ENCODE measurements at places on chromosomes 3 and 15. TPM values are rescaled to one million over a fixed set of nuclear protein-coding genes. Genes with fewer than 3 reads are reported as not detected.
A peak's percentile ranks its signal among the peaks of the same experiment; 100 is the strongest.

GRCh38 chr3:152084441-152085158, 184.1 kb upstream of the MBNL1 start:
- DNase-seq = no peak

SPINK8 gene
- not detected for total RNA-seq

AP3B2 gene
- not detected for total RNA-seq

- no peak for DNase-seq
Measured at GRCh38 chr15:66876731-66877476, 174.9 kb downstream of the SMAD6 start.

GRCh38 chr3:44468572-44469520, 8.6 kb downstream of the ZNF445 start:
- no peak for DNase-seq

- no peak for DNase-seq
Measured at GRCh38 chr3:195197765-195198425, 73.1 kb downstream of the XXYLT1 start.

DNA sequence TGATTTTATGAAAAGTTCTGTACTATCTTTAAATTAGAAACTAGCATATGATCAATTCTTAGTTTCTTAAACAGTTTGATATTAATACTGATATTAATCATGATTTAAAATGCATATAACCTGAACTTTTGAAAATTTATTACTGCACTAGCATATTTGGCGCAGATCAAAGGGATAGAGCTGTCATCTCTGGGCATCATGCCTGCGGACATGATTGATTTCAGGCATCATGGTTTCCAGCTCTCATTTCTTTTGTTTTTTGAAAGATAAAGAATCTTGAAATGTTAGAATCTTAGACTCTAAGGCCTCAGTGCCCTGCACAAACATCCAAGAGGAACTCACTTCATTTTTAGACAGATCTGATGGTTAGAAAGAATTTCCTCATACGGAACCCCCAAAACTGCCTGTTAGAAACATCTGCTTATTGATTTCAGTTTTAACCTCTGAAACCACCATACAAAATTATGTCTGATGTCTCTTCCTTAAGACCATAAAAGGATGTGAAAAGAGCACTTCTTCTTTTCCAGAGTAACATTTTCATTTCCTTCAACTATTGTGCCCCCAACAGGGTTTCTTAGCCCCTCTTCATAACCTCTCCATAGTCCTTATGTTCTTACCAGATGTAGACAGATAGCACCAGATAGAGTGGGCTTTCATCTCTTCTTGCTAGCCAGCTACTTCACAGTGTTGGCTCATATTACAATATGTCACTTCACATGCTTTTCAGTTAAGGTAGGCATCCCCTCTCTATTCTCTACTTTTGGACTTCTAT, 110.8 kb downstream of the BBX start:
- no peak for DNase-seq

DNA sequence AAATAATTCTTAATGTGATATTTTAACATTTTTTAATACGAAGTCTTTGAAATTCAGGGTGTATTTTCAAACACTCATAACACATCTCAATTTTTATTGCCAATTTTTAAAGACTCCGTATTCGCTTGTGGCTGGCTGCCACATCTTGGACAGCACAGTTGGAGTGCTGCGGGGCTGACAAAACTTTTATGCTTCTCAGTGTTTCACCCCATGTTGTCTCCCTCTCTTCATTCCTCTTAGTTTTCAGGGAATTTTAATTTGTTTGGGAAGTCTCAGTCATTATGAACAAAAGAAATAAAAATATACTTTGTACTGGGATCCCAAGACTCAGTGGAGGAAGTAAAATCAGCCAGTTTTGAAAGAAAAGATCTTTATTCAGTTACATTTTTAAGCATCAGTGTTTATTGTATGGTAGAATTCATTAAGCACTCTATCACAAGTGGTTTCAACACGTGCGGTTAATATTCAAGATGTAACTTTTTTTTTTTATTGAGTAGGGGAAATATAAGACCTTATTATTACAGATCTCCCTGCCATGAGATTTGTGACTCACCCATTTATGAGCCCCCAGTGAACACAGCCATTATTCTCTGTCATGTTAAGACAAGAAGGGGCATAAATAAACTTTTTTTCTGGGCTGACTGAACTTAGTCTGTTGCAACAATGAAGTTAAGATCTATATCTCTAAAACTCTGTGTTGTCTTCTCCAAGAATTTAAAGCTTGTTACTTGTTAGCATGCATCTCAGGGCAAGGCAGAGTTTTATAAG, 26.8 kb downstream of the KAT2B start:
- no peak for DNase-seq

DNA sequence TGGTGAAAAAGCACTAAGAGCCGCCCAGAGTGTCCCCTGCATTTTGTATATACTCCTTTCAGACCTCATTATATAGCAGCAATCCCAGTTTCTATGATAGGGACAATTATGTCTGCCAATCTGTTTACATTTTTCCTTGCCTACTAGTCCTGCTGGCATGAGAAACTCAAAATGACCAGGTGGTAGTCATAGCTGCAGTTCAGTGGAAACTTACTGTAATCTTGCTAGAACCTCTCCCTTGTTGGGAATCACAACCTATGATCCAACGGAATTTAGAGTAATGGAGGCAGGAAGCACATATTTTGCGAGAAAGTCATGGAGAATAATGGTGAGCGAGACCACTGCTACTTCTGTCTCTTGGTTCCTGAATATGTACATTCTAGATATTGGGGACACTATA, 28.6 kb upstream of the MINAR1 start:
- no peak for DNase-seq

- peak; percentile 96 for DNase-seq
Measured at GRCh38 chr15:67120839-67121643, 55.6 kb downstream of the SMAD3 start.

GRCh38 chr15:80012060-80012726, 41.2 kb upstream of the BCL2A1 start:
- DNase-seq = no peak

GRK7 gene
- not detected for total RNA-seq

- DNase-seq = no peak
Measured at GRCh38 chr3:50435371-50436113, 67.9 kb downstream of the CACNA2D2 start.

DNA sequence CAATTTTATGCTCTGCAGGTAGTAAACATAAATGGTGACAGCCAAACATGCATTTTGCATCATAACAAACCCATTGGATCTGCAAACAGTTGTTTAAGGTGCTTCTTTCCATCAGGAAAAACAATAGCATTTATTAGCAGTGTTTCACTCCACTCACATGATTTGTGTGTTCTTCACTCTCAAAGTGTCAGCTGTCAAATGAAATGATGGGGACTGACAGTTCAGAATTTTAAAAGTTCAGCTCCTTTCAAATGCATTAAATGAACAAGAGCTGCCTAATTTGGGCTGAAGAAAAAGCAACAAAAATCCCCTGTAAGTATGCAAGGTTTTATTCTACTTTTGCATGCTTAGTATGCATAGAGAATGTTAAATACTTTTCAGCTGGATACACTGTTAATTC, 145.2 kb upstream of the CDIN1 start:
- DNase-seq = no peak

KCNAB1 gene
- total RNA-seq = not detected

SNRK gene
- total RNA-seq = 29.0 TPM

DNA sequence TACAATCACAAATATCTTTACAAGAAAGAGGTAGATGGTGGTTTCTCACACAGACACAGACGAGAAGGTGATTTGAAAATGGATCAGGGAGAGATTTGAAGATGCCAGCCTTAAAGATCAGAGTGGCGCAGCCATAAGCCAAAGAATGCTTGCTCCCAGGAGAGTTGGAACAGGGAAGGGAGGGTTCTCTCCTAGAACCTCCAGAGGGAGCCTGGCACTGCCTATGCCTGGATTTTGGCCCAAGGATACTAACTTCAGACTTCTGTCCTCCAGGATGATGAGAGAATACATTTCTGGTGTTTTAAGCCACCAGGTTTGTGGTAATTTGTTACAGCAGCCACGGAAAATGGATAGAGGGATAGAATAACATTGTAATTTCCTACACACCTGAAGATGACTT, 279.1 kb downstream of the FAM43A start:
- DNase-seq = no peak

GOLGA6L7 gene
- not detected for total RNA-seq

- DNase-seq = peak; percentile 73
Measured at GRCh38 chr3:58349792-58350626, 17.3 kb downstream of the PXK start.

SLC27A2 gene
- total RNA-seq = 75.4 TPM

- peak; percentile 66 for DNase-seq
Measured at GRCh38 chr3:31105438-31106077, 211.1 kb upstream of the GADL1 start.

DNA sequence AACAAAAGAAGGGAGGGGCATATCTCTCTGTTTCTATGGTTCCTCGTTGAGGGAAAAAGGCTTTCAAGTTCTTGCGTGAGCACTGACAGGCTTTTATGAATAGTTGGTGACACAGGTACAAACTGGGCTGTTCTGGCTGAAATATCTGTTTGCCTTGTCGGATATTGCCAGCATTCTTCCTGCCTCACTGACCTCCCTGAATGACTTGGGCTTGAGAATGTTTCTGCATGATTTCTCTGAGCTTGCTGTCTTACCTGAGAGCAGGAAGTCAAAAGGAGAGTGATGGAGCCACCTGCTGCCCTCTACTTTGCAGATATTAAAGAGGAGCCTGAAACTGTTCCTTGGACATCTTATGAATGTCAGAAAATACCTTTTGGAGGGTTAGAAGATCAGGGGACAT, 4.8 kb downstream of the GCNT3 start:
- DNase-seq = no peak

DNA sequence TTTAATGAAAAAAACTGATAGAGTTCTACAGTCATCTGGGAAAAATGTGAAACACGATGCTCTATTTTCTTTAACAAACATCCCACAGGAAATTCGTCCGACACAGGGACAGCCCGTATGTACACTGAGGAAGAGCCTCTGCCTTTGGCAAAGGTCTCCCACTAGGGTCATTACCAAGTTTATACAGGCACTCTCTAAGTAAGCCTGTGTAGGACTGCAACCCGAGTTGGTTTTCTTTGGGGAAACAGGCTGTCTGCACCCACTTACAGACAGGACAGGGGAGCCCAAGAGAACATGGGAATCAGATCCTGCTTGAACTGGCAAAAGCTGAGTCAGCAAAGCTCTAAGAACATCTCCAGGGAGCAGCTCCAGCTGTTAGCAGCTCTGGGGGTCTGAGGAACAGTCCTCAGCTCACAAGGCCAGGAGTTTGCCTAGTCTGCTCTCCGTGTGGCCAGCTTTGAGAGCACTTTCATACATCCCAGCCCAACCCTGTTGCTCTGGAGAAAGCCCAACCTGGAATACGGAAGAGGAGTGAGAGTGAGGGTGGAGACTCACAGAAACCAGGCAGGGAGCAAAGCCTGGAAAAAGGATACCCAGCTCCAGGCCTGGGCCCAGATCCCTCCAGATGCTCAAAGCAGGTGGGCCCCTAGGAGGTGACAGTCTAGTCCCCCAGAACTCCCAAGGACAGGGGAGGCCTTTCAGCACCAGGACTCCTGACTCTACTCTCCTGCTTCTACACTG, 1.9 kb downstream of the TBC1D2B start:
- no peak for DNase-seq

EIF1B gene
- total RNA-seq = 46.1 TPM

CTXN2 gene
- 0.07 TPM for total RNA-seq

- no peak for DNase-seq
Measured at GRCh38 chr15:65621638-65622037, at the start of gene SLC24A1. Gene SLC24A1, plus strand, starts transcription at chr15:65621938. Its CDS starts 2,143 bp downstream, at chr15:65624081.

ZNF774 gene
- 1.2 TPM for total RNA-seq

FANCD2OS gene
- not detected for total RNA-seq

- DNase-seq = no peak
Measured at GRCh38 chr3:161388855-161389254, 17.5 kb upstream of the SPTSSB start.

DNA sequence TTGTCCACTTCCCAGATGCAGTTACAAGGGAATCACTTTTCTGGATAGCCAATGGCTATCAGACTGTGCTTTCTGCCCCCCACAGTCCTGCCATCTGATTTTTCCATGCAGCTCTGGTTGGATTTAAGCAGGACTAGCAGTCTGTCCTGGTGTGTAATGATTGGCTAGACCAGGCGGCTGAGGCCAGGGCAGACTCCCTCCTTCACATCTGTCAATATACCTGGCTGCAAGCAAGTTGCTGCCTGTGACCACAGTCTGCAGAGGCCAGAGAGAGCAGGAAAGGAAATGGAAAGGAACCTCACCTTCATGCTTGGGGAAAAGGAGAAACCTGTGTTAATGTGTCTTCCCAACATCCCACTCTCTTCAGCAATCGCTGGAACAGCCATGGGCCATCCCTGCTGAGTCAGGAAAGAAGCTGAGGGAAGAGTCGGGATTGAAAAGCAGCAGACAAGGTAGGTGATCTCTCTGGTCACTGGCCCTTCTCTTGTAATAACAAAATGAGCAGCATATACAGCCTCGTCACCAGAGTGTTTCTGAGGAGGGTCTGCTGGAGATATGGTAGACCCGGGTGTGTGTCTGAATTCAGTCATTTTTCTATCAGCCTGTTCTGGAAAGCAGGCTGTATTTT, 126.7 kb upstream of the PHLDB2 start:
- no peak for DNase-seq

DNA sequence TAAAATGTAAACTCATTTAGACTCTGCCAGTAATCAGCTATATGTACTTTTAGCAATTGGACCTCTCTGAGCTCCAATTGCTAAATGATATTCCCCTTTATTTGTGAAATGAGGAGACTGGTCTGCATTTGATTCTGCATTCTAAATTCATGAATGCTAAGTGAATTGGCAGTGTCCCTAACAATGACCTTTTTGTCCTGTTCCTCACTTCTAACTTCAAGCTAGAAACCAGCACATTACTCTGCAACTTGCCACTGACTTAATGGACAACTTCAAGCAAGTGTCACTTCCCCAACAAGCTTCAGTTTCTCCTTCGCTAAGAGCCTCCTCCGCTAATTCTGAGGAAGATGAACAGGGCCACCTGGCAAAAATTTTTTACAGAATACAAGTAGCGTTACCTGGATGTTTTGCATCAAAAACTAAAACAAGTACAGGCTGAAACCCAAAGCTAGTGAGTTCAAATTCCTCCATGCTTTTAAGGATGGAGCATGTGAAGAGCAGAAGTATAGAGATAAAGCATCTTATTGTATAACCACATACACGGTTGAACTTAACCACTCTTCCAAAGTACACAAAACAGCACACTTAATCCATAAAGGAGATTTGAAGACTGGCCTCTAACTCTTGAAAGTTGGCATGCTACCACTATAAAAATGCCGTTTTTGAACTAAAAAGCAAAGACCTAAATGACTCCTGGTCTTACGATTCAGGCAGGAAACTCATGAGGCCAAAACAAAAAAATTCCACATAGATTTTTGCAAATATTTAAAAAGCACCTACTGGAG, 207.6 kb downstream of the MAGI1 start:
- no peak for DNase-seq

DNA sequence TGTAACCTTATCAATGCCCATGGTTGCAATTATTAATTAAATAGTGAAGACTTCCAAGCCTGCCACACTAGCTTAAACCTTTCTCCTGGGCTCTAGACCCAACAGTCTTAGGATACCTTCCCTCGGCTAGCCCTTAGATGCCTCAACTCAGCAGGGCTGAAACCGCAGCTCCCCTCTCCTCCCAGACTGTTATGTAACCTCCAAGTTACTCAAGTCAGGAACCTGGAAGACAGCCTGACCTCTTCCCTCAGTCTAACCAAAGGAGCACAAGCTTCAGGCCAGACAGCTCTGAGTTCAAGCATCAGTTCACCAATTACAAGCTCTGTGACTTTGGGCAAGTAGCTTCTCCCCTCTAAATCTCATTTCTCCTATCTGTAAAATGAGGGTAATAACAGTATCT, 70.5 kb upstream of the HACD2 start:
- no peak for DNase-seq

All from activated CD4-positive, alpha-beta T cell treated with anti-CD3 and anti-CD28 coated beads, Interleukin-2, amount 10 ng/mL, durations not matched to agents 24 days and 14 days (primary cell).